ENCODE measurements at places on chromosomes 7 and 10.

DNA sequence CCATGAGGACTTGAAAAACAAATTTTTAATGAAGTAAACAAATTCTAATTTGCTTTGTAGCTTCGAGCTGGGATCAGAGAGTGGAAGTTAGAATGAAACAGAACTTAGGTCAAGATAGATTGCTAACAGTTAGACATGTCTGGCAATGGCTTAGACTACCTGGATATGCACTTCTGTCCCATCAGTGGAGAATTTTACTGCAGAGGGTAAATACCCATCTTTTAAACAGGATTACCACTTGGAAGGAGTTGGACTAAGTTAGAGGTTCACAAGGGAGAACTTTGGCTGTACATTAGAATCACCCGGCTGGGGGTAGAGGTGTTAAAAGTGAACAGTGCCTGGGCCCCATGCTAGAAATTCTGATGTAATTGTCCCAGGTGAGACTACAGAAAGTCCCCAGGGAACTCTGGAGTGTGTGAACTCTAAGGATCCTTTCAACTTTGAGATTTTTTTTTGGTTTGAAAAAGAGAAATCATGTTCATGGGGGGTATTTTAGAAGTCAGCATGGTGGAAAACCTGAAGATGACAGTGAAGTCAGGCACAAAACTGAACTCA, 35.5 kb downstream of the ENTPD1 start:
- DNase-seq = no peak

GRCh38 chr7:12685550-12685949, 1.9 kb upstream of the ARL4A start:
- no peak for DNase-seq

GRCh38 chr7:127760436-127761031, 108.5 kb downstream of the SND1 start:
- no peak for DNase-seq

DNA sequence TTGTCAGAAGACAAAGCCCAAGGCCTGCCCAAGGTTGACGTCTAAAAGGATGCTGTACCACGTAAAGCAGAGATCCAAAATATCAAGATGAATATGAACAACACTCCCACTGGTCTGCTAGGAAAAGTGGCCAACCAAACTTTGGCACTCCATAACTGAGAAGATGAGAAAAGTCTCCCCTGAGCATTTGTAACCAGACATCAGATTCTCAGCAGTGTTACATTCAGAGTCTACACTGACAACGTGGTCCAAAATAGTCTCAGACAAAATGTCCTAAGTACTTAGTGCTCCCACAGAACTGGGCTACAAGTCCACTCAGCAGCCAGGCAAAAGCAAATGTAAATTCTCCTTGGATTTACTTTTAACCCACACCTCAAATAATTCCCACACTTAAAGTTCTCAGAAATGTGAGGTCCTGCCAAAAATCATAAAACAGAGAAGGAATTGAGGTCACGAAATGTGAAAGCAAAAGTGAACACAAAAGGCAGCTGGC, 185.1 kb upstream of the NOBOX start:
- DNase-seq = no peak

DNA sequence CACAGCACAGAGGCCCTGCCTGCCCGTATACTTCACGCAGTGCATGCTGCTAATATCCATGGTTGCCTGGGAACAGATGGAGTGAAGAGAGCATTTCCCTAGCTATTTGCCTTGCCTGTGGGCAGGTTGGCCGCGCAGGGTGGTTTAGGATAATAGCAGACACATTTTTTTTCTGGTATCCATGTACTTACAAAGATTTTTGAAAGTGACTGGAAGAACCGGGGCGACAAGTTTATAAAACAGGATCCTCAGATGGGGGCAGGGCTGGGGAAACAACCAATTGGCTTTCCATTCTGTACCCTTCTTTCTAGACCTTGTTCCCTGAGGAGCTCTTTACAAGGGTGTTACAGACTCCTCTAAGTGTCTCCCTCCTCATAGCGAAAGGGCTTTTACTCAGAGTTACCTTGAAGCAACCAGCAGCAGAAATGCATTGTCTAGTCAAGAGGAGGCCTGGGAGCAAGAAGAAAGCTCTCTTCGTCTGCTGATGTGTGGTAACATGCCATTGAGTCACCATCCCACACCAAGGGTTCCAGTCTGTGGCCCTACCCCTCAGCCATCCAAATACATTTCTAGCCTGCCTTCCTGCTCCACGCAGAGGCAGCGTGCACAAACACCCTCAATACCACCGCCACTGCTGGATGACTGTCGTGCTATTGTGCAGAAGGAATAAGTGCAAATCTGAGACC, 31.5 kb downstream of the MTURN start:
- no peak for DNase-seq

GRCh38 chr7:88267421-88267820, 39.3 kb downstream of the STEAP4 start:
- no peak for DNase-seq

GRCh38 chr10:96038476-96039387, 4.7 kb upstream of the CCNJ start:
- DNase-seq = no peak

GRCh38 chr7:10956528-10956927, 17.1 kb upstream of the PHF14 start:
- DNase-seq = no peak

DNA sequence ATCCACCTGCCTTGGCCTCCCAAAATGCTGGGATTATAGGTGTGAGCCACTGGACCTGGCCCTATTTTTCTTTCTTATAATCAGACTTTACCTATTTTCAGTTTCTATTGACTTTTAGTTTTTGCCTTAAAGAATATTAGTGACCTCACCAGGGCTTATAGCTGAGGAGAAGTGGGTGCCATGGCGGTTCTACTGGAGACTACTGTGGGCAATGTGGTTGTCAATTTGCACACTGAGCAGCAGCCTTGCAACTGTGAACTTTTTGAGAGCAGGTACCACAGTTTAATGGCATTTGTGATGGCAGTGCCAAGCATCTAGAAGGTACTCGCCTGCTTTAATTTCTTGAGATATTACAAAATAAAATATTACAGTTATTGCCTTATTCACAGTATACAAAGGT, 11.5 kb downstream of the GLCCI1 start:
- no peak for DNase-seq

GRCh38 chr10:50437248-50437647, 185.9 kb upstream of the ASAH2 start:
- no peak for DNase-seq

DNA sequence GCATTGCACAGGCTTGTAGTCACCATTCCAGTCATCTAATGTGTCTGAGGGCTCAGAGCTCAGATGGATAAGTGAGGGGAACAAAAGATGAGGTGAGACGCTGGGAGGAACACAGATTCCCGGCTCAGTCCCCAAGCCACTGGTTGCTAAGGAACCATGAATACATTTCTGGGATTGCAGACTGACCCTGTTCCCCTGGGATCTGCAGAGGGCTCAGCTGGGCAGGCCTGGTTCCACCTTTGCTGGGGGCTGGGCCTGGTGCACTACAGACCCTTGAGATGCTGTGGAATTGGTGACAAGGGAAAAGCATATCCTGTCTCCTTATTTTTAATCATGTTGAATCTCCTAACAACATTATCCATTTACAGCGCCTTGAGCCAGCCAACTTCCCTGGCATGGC, 19.2 kb downstream of the ELFN1 start:
- no peak for DNase-seq

- DNase-seq = no peak
Observed at GRCh38 chr10:85993840-85994507, 372.6 kb downstream of the GRID1 start.

- DNase-seq = peak; percentile 68
Observed at GRCh38 chr10:31928549-31929260, at the start of gene ARHGAP12. Gene ARHGAP12 (minus strand): TSS chr10:31928831. CDS start chr10:31908855, 19,976 bp downstream.

GRCh38 chr10:110671788-110672579, 27.8 kb downstream of the RBM20 start:
- DNase-seq = peak; percentile 43

All from stimulated activated CD8-positive, alpha-beta memory T cell treated with anti-CD3 and anti-CD28 coated beads, Interleukin-7, amount 100 ng/mL, for 1 hour (primary cell).